ENCODE measurements at places on chromosomes 13 and 19.

- DNase-seq = no peak
Measured at GRCh38 chr13:25771641-25772478, 280.0 kb downstream of the SHISA2 start.

DNA sequence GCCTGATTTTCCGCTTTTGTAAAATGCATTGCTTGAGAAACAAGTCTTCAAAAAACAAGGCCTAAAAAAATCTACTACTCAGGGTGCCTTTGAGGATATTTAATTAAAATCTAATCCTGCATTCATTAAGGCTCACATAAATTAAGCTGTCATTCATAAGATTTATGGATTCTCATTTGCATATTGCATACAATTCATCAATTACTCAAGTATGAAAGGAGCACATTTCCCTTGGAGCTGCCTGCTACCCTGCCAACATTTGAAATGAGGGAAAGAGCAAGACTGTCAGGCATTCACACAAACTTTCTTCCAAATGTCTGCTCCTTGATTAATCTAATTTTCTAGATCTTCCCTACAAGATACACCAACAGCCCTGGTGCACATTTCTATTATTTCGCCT is 140.0 kb downstream of the DACH1 start:
- DNase-seq = no peak

DNA sequence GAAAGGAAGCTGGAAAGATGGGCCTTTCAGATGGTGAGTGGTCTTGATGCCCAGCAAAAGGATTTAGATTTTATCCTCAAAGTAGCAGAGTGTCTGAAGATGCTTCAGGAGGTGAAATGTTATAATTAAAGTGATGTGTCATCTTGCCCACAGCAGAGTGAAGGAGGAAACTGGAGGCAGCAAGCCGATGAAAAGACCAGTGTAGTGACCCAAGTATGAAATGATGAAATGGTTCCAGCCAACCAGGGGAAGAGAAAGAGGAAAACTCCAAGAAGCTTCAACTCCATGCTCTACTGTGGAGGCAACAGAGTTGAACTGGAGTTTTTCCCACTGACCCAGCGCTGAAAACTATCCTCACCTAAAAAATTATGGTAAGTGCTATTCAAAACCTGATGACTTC is 66.7 kb downstream of the FOXO1 start:
- no peak for DNase-seq

DNA sequence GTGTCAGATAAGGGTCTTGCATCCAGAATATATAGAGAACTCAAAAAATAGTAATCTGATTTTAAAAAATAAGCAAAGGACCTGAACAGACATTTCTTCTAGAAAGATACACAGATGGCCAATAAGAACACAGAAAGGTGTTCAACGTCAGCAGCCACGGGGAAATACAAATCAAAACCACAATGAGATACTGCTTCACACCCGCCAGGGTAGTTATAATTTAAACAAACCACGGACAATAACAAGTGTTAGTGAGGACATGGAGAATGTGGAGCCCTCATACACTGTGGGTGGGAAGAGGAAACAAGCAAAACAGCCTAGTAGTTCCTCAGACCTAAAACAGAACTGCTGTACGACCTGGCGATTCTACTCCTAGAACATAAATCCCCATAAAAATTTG is 26.7 kb upstream of the NAPA start:
- no peak for DNase-seq

DNA sequence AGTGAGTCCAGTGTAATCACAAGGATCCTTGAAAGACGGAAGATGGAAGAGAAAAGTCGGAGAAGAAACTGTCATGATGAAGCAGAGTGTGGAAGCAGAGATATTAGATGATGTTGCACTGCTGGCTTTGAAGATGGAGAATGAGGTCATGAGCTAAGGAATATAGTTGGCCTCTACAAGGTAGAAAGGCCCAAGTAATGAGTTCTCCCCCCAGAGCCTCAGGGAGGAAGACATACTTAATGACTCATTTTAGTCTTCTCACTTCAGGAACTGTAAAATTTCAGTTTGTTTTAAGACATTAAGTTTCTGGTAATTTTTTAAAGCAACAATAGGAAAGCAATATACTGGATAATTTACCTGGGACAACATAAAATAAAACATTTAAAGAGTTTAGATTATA is 1331.5 kb upstream of the PCDH20 start:
- DNase-seq = no peak

- DNase-seq = no peak
Measured at GRCh38 chr13:45674908-45675307, 27.2 kb upstream of the CBY2 start.

DNA sequence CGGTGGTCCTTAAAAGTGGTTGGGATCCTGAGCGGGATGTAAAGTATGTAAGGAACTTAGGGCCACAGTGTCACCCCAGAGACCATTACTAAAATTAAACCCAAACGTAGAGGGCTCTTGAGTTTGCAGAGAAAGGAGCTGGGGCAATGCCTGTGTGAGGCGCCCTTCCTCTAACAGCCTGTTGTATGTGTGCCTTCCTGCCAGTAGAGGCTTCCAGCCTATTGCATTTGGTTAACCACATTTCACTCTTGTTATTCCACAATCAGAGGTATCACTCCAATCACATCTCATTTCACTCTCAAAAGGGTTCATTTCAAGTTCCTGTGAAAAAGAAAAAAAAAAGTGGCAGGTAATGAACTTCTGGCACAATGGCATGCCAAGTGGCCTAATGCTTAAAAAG is 29.4 kb downstream of the DIAPH3 start:
- no peak for DNase-seq

DNA sequence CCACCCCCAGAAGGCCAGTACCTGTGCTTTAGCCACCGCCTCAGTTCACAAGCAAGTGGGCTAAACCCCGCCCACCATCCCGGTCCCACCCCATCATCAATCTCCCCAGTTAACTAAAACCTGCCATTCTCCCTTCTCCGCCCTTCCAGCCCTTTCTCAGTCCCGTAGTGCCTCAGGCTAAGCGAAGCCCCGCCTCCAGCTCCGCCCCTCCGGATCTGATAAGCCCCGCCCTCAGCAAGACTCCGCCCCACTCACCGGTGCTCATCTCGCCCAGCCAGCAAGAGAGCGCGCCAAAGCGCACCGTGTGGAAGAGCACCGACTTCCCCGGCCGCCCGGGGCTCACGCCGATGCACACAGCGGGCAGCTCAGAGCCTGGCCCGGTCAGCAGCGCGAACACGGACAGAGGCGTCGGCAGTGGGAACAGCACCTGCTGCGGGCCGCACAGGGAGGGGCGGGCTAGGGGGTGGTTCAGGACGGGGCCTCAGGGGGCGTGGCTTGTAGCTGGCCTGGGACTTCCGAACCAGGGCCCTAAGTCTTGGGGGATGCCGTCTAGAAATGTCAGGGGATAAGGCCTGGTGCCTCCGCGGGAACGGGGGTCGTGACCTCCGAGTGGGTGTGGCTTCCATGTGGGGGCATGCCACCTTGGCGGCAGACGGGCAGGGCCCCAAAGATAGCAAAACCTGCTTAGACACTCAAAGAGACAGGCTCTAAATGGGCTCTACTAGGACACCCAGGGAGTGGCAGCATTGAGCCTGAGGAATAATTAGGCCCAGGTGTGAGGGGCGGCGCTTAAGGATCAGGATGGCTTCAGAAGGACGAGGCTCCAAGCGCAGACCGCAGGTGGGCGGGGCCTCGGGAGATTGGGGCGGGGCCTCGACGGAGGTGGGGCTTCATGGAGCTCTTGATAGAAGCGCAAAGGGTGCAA is 21.4 kb downstream of the MAP4K1 start:
- DNase-seq = peak; percentile 50
